ENCODE measurements at places on chromosomes 7 and 10.

- no peak for DNase-seq
Observed at GRCh38 chr10:130799532-130799931, 512.0 kb downstream of the TCERG1L start.

GRCh38 chr7:33816106-33816505, 89.2 kb upstream of the BMPER start:
- DNase-seq: no peak

- DNase-seq: peak; percentile 24
Observed at GRCh38 chr10:84008878-84009277, 130.4 kb upstream of the GHITM start.

DNA sequence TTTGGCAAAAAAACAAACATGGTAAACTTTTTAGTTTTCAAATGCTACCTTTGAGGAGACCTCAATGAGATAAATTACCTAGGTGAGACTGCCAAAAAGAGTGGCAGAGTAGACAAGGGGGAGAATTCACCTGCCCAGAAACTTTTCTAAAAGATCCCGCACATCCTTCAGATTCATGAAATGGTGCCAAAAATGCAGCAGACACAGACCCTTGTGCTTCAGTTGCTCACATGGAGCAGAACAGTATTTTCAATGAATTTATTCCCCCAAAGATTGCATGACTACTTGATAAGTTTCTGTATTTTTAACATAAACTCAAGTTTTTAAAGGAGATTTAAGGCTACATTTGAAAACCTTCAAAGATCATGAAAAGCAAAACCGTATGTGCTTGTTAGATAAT, 270.0 kb downstream of the TRIL start:
- DNase-seq: no peak

DNA sequence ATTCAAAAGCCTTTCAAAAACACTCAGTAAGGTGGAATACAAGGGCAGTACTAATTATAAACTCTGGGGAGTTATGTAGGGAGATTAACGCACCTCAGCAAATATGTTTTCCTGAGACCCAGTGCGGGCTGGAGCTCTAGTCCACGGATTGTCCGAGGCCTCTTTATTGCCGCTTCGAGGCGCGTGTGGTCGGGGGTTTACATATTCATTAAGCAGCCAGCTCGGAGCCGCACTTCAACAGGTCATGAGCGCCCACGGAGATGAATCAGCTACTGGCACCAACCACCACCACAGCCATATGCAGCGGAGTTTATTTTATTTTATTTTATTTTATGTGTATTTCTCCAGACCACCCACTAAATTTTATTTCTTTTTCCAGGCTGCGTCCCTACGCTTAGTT, 195.9 kb upstream of the ADARB2 start:
- DNase-seq: no peak

GRCh38 chr7:27192546-27193334, 7.2 kb downstream of the HOXA13 start:
- no peak for DNase-seq

- no peak for DNase-seq
Observed at GRCh38 chr7:50803359-50804337, 21.0 kb upstream of the GRB10 start.

DNA sequence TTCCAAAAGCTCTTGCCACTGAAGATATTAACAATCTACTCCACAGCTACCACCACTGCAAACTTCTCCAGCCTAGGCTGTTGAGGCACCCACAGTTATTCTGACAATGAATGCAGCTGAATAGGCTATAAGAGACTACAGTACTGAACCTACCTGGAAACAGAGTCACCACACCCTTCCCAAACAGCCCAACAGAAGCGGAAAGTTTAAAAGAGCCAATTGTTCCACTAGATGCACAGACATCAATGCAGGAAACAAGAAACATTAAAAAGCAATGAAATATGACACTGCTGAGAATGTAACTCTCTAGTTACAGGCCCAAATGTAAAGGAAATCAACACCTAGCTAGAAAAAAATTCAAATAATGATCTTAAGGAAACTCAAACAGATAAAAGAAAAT, 64.5 kb upstream of the PLA2G12B start:
- DNase-seq: no peak

GRCh38 chr10:61280303-61280702, 172.9 kb downstream of the TMEM26 start:
- DNase-seq: peak; percentile 60
